Left renal pelvis (tissue), 4 donors: ENCODE measurements at places on chromosomes 12 and 14.

DNA sequence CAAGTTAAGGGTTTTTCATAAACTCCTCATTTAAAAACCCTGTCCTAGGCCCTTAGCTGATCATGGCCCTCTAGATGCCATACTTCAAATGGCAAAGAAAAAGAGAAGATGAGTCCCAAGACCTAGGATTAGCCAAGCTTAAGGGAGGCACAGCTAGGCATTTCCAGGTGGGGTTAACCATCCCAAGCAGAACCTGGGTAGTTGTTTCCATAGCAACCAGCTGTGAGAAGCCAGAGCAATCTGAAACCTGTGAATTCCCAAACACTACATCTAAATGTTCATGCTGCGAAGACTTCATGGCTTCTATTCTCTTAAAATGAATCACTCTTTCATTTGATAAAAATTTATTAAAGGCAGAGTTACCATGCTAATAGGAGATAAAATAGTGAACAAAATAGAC, 372.9 kb downstream of the C12orf50 start:
- DNase-seq, result no peak

GRCh38 chr12:81520064-81520945, 238.8 kb downstream of the PPFIA2 start:
- DNase-seq, result no peak

- no peak for DNase-seq
Observed at GRCh38 chr12:104410326-104410725, 46.4 kb upstream of the CHST11 start.

GRCh38 chr12:90015228-90015627, 306.6 kb upstream of the ATP2B1 start:
- no peak for DNase-seq

DNA sequence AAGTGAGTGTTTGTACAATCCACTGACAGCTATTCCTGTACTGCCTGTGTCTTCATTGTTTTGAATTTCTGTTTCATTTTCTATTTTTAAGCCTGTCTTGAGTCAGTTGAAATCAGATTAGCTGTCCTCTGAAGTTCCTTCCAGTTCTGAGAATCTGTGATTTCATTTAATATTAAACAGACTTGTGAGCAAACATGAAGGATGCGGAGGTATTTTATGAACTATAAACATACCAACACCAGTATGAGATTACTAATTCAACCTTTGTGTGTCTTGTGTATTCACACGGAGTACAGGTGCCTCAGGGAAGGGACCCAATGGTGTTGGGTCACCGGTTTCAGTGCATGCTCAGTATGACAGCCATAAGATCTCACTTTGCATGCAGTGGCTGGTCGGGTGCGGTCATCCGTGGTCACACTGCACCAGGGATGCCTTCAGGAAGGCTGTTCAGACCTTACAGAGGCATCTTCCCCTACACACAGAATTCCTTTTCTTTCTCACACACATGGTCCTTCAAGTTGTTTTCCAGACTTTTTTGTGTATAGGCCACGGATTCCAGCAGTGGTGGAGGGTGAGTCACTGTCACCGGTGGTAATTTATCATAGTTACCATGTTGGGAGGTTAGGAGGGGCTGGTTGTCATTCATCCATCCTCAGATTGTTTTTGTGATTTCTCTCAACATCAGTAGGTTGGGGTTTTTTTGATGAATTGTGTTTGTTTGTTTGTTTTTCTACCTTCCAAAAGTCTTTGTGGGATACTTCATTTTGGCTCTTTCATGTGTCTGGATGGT, 103.0 kb upstream of the SFSWAP start:
- no peak for DNase-seq

DNA sequence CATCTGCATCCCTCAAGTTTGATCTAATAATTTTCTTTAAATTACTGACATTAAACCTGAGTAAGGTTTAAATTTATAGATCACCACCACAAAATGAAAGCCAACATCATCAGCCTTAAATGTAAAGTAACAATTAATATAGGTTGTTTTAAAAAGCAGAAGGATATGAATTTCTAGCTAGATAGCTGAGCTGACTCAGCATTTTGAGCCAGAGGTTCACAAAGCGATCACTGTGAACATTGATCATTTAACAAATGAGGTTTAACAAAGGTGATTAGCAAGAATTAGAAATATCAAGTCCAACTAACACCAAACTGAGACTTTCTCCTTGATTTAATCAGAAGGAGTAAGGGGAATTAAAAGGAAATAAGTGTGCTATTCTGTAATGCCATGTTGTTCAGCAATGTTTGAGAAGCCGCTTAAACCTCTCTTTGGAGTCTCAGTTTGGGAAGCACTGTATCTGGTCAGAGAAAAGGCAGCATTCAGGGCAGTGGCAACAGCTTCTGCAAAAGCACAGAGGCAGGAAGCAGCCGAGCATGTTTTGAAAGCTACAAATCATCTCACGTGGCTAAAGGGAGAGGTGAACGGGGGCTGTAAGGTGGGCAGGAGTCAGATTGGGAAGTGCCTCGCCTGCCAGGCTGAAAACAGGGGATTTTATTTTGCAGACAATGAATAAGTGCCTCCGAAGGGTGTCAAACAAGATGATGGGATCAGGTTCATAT, 19.6 kb downstream of the RIMBP2 start:
- no peak for DNase-seq

- DNase-seq, result no peak
Observed at GRCh38 chr12:11840366-11840765, 190.9 kb downstream of the ETV6 start.

DNA sequence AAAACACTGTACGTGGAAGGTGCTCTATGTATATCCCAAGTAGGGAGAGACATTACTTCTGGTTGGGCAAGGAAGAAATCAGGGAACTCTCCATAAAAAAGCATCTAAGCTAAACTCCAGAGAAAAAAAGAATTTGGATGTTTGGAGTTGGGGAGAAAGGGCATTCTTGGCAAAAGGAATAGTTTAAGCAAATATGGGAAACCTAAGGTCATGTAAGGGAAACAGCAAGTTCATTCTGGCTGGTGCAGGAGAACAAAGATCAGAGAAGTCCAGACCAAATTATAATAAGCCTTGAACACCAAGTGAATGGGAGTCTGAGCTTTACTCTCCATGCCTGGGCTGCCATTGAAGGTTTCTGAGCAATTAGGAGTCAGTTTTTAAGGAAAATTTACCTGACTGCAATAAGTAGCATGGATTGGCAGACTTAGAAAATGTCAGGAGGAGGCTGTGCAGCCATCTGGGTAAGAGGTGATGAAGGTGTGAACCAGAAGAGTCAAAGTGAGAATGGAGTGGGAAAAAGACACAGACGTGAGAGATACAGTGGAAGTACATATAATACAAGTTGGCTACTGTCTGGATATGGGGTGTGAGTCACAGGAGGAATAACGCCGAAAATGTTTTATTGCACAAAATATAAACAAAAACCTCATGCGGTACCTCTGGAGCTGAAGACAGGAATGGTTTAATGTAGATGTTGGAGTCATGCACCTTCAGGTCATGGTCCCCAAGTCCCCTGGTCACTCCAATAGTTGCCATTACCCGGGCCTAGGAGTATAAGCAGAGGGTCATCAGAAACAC, 222.6 kb downstream of the MON2 start:
- no peak for DNase-seq

DNA sequence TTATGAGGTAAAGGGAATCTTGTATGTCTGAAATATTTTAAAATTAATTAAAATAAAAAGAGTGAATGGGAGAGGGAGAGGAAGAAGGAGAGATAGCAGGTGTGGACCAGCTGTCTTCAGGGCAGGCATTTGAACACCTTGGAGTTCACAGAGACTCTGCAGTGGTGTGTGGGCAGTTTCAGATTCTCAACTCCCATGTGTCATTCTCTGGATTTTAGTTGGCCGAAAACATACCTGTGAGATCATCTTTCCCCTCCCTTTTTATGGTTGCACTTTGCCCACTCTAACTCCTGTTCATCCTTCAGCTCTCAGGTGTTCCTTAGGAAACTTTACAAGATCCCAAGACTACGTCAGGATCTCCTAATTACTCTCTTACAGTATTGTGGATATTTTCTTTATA, 108.1 kb downstream of the ERC1 start:
- no peak for DNase-seq

DNA sequence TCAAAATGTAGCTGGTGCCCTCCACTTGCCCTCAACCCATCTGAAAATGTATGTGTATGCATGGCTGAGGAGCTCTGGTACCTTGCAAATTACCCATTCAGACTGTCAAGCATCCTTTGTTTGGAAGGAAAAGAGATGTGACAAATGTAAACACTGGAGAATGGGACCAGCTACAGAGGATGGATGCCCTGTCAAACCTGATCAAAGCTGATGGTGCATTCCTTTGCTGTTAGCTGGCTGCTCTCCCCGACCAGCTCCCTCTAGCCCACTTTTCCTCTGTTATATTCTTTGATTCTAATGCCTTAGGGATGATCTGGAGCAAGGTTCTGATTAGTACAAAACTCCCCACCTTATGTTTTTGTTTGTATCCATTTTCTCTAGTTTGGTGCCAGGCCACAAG, 310.3 kb downstream of the C12orf75 start:
- no peak for DNase-seq

- DNase-seq, result no peak
Observed at GRCh38 chr14:74826574-74826973, 49.4 kb downstream of the PROX2 start.

DNA sequence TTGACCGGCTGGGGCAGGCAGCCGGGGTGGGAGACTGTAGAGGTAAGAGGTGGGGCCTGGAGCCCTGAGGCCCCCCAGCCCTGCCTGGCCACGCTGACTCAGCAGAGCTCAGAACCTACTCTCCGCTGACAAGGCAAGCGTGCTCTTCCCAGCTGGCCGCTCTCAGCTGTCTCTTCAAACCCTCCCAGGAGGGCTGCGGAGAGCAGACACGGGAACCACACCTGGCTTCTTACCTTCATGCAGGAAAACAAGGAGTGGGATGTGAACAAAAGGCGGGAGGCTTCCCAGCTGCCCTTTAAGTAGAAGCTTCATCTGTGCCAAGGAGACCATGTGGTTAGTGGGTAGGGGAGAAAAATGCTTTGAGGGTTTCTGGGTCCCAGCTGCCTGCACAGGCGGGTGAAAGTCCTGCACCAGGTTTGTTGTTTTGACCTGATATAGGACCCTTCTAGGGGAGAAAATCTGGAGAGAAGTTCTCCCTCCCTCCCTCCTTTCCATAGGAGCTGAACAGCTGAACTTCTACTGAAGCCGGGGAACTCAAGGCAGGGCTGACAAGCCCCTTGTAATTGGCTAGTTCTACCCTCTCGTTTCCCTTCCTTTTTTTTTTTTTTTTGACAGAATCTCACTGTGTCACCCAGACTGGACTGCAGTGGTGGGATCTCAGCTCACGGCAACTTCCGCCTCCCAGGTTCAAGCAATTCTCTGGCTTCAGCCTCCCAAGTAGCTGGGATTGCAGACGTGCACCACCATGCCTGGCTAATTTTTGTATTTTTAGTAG, 12.8 kb upstream of the TESC start:
- no peak for DNase-seq

GRCh38 chr12:57157588-57158173, 10.3 kb upstream of the LRP1-AS start:
- DNase-seq, result no peak

DNA sequence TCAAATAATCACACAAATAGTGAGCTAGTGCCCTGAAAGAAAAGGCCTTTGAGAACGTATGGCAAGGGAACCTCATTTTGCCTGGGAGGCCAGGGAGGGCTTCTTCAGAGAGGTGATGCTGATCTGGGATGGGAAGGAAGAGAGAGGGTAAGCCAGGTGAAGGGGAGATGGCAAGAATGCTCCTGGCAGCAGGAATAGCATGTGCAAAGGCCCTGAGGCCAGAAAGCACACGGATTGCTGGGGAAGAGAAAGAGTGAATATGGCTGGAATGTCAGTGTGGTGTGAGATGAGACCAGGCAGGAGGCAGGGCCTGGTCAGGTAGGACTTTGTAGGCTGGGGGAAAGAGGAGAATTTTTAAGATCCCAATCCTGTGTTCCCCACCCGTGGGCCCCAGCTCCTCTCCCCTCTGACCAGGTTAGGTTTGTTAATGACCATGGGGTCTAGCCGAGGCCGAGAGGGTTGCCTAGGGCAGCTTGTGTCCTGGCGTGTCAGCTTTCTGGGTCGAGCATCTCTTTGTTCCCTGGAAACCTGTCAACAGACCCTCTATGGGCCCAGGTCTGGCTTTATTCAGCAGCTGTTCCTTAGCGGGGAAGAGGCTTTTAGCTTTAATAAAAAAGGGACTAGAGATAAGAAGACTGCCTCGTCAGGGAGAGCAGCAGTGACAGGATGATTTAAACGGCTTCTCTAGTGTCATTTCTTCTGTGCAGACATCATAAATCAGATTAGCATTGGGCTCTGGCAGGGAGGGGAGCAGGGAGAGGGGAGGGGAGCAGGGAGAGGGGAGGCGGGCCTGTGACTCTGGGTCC, 123.4 kb downstream of the ADCK1 start:
- peak; percentile 40 for DNase-seq

GRCh38 chr12:85866986-85867776, 6.9 kb upstream of the NTS start:
- DNase-seq, result peak; percentile 51

GRCh38 chr12:20483776-20484175, 115.4 kb downstream of the PDE3A start:
- DNase-seq, result no peak

- DNase-seq, result no peak
Observed at GRCh38 chr12:92442782-92443181, 260.0 kb upstream of the PLEKHG7 start.

- DNase-seq, result no peak
Observed at GRCh38 chr14:89425931-89426330, 8.9 kb upstream of the FOXN3 start.

GRCh38 chr12:113232840-113233585, 11.7 kb downstream of the TPCN1 start:
- DNase-seq, result no peak

- DNase-seq, result peak; percentile 56
Observed at GRCh38 chr12:116559162-116559935, at the start of gene MAP1LC3B2. MAP1LC3B2 (plus strand) TSS chr12:116559381; CDS start chr12:116575943, 16,562 bp downstream.

- no peak for DNase-seq
Observed at GRCh38 chr12:19998411-19998810, 369.9 kb upstream of the PDE3A start.

GRCh38 chr12:121232977-121233627, 23.2 kb downstream of the P2RX4 start:
- DNase-seq, result no peak

DNA sequence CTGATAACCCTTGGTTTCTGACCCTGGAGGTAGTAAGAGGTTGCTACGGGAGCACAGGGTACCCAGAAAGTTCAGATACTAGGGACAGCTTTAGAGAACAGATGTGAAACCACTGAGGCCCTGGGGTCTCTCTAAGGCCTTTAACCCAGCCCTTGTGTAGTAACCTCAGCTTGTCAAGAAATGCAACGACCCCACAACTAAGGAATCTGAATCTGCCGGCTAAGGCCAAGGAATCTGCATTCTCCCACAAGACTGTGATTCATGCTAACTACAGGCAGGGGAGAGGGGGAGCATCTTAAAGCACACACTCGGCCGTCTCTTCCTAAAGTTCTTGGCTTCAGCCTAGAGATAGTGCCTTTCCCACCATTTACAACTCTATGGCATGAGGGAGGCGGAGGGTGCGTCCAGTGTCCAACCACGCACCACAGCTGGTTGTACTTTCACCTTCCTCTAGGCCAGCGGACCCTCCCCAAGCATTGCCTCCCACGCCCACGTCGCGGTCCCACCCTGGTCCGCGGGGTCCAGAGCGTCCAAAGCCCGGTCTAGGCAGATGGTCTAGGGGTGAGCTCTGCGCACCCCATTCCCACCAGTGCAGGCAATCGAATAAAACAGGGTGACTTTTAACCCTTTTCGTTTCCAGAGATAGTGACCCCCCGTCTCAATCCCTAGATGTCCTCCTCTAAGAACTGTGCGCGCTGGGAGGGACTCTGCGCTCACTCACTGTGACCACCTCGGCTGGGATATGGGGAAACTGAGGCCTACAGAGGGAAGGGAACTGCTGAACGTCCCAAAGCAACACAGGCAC, 735 bp upstream of the VASH1 start:
- DNase-seq, result no peak

GRCh38 chr12:57213058-57213715, 3.4 kb upstream of the NXPH4 start:
- no peak for DNase-seq

- DNase-seq, result no peak
Observed at GRCh38 chr12:1885599-1886245, 32.7 kb downstream of the CACNA2D4 start.
